Cortex of kidney (tissue), 1 donor: ENCODE measurements at places on chromosomes 2 and 18.

GRCh38 chr2:179017773-179018357 is 32.1 kb downstream of the CCDC141 start:
- DNase-seq = no peak

GRCh38 chr2:9178110-9178903 is 28.3 kb upstream of the ASAP2 start:
- DNase-seq = no peak

GRCh38 chr2:10380048-10380926 is 67.8 kb downstream of the ODC1 start:
- no peak for DNase-seq

GRCh38 chr2:222504191-222504590 is 79.8 kb downstream of the SGPP2 start:
- DNase-seq = no peak

DNA sequence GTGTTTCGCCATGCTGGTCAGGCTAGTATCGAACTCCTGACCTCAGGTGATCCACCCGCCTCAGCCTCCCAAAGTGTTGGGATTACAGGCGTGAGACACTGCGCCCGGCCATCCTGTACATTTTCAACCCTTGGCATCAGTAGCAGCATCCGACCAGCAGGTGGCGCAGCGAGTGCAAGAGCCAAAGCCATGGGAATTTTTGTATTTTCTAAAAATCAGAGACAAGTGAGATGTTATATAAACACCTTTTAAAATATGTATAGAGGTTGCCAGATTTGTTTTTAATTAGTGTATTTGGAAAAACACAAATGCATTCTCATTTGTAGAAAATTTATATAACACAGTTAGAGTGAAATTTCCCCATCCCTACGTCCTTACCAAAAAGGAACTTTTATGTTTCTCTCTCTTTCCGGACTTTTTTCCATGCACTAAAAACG is 36.8 kb downstream of the MOGAT1 start:
- DNase-seq = no peak

DNA sequence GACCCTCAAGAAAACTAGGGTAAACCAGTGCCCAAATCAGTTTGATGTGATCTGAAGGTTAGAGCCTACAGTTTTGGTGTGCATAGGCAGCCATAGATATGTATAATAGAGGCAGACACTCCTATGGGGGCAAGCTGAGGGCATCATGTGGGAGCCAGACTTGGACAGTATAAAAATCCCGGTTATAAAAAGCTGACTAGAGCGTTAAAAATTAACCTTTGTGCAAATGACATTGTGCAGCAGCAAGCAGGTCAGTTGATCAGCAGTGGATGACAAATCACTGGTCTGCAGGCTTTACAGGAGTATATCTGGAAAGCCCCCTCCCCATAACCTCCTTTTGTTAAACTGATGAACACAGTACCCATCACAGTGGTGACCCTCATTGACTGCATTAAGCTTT is 107.8 kb downstream of the CTNNA2 start:
- no peak for DNase-seq

GRCh38 chr2:54541995-54542394 is 85.9 kb downstream of the SPTBN1 start:
- DNase-seq = no peak

- no peak for DNase-seq
These were observed 344.4 kb downstream of the CLIP4 start for GRCh38 chr2:29459445-29460179.

GRCh38 chr2:84247532-84247931 is 211.5 kb downstream of the SUCLG1 start:
- no peak for DNase-seq

DNA sequence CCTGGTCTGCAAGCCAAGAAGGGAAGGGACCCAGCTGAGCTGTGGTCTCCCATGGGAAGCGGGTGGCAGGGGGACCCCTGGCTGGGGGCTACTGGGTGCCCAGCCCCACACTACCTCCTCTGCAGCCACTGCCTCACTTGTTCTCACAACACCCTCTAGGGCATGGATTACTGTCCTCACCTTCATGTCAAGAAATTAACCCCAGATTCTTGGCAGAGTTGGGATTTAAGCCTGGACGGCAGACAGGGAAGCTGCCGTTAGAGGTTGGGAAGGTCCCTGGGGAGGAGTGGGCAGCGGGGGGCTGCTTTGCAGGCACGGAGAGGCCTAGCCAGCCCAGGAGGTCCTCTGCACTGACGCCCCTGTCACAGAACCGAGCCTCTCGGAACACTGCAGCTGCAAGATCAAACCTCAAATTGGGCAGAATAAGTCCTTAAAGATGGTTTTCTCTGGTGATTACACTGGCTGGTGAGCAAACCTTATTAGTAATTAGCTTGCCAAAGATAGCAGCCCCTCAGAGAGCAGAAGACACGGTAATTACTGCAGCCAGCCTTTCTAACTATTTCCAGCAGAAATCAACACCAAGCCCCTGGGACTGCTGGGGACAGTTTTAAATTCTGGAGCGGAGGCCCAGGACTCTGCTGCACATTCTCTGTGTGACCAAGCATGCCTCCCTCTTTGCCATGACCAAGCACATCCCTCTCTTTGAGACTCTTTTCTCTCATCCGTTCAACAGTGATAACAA is 35.9 kb downstream of the KCNF1 start:
- DNase-seq = no peak

DNA sequence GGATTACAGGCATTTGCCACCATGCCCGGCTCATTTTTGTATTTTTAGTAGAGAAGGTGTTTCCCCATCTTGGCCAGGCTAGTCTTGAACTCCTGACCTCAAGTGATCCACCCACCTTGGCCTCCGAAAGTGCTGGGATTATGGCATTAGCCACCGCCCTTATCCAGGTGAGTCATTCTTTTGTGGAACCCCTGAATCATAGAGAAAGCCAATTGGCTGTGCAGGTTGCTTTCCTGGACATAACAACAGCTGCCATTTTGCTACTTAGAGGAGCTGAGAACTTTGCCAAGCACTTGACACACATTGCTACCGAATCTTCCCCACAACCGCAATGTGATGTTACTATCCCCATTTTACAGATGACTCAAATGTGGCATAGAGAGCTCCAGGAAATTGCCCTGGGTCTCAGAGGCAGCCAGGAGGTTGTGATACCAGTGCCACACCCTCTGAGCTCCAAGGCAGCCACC is 36.0 kb downstream of the SETBP1 start:
- no peak for DNase-seq

DNA sequence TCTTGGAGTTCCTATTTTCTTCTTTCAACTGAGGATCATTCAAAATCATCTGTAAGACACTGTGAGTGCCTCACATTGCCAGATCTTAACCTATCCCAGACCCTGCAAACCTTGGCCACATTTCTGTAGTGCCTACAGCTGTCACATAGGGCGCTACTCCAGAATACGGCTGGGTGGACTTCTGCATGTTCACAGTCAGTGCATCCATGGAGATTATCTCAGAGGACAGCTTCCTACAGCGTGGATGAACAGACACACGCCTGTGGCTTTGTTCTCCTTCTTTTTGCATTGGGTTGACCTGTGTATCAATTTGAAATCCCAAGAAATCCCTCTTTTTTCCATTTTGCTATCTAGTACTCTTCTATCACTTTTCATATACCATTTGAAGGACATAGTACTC is 1.9 kb upstream of the KLHL29 start:
- no peak for DNase-seq

DNA sequence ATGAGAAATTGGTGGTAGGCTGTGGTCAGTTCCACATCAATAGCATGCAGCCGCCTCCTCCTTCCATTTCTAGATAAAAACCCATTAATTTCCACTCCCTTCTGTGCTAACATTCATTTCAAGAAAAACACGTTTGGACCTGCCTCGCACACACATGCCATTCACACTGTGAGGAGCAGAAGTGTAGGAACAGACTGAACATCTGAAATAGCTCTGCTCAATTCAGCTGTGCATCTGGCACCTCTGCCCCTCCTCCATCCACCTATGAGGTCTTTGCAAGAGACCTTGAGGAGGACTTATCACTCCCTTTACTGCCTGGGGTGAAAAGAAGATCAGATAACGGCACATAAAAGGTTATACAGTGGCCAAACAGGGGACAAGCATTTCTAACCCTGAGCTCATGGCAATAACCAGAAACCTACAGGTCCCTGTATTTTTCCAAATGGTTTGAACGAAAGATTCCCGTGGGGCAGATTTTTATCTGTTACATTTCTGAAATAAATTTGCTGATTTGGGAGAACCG is 30.8 kb upstream of the LRP2 start:
- DNase-seq = no peak

DNA sequence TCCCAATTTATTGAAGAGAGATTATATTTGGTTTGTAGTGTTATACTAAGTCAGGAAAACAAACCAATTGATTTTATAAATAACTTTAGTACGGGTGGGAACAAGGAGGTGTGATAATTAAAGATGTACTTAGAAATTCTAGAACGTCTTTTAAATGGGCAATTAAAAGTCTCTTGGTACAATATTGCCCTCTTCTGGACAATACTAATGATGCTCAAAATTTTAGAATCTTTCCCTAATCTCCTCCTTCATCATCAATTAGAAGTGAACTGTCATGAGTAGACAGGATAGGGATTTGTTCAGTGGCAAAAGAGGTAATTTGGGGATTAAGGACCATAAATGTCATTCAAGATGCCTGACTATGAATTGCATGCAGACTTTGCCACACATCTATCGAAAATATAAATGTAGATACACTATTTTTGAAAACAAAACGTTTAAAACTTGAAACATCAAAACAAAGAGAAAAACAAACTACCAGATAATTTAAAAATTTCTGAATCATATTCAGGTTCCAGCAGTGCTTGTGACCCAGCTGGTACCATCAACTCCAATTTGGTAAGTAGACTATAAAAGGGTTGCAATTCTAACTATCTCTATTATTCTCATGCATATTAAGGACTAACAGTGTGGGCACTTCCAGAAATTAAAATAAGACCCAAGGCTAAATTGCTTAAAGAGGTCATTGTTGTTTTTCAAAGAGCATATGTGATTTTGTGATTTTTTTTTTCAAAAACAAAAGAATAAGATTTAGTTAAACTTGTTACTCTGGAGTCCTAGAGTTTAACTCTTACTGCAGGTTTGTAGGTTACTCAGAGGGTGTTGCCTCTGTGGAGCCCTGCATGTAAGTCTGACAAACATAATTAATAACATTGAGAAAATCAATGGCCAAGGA is 123.5 kb downstream of the LAMA3 start:
- DNase-seq = no peak

DNA sequence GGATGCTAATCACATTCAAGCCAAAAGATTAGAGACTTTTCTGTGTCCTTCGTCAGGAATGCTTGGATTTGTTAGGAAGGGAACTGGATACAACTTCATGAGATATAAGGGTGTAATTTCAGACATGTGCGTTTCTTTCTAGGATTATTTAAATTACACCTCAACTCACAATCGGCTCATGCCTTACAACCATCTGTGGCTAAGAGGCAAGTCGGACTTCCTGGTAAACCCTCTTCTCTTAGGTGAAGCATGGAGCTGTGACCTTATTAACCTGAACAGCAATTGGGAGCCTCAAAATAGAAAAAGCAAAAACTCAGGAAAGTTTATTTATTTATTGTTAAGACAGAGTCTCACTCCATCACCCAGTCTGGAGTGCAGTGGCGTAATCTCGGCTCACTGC is 61.8 kb downstream of the SEMA4F start:
- no peak for DNase-seq

- no peak for DNase-seq
These were observed 3.0 kb downstream of the METTL8 start for GRCh38 chr2:171430516-171431410.

- DNase-seq = no peak
These were observed 208.9 kb downstream of the KLHL29 start for GRCh38 chr2:23593752-23594459.

DNA sequence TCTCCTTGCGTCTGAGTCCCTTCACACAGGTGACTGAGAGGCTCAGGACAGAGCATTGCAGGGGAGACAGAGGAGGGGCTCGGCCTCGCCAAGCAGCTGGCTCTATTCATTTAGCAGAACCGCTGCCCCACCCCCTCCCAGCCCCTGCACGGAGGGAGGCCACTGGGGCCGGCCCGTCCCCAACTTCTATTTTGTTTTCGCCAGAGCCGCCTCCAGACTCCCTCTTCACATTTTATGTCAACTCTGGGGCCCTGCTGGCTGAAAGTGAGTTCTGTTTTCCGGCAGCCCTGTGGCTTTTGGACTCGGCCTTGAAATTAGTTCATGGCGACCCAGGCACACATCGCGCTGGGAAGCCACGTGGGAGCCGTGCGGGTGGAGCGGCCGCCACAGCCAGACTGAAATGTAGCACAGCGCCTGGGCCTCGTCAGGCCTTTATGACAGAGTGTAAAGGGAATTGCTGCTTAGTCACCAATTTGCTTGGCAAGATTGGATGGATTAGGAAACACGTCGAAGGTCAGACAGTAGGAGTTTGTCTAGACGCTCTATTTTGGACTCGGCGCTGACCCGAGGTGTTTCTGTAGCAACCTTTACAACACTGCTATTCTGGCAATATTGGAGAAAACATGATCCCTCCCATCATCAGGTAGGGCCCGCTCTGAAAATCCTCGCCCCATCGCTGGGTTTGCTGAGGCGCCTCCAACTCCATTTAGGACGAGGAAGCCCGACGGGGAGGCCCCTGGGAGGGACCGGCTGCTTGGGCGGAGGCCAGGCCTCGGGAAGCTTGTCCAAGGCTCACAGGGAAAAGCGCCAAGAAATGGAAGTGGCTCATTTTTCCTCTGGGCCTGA is 90.7 kb upstream of the CTDP1 start:
- no peak for DNase-seq

DNA sequence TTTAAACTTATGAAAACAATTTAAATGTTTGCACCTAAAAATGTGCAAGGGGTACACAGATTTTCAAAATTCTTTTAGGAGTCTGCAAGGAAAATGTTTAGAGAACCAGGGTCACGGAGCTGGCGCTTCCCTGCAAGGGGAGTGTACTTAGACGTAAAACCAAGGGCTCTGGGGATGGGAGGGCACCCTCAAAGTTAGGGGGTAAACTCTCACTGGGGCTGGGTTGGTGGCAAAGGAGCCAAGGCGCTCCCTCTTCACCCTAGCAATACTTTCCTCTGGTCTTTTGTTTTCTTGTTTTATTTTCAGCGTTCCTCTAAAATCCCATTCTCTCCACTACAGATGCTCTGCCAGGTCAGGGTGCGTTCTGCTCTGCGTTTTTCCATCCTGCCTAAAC is 20.0 kb downstream of the TMEM247 start:
- no peak for DNase-seq

DNA sequence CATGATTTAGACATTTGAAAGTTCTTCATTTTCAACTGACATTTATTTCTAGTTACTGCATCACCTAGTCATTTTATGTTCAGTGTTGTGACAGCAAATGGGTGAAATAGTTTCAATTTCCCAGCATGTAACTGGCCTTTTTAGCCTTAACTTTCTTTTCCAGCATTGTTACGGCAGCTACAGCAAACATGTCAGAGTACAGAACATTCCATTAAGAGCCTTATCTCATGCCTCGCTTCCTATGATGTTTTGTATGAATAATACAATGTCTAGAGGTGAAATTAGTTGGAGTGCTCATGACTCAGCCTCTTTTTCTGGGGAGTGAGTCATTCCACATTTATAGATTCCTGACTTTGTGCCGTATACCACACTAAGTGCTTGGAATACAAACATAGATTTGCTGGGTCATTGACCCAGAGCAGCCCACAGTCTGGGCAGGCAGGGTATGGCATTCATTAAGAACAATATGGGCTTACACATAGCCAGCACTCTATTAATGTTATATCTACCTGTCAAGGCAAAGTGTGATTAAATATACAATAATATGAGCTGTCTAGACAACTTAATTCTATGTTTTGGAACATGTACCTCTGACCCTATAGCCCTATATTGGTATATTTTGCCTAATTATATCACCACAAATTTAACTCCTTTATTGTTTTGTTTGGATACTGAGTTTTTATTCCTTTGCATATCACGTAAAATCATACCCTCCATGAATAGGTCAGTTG is 72.2 kb downstream of the MAP2 start:
- DNase-seq = no peak
